HTR-8/SVneo (cell line): ENCODE measurements at places on chromosomes 12 and 14.

DNA sequence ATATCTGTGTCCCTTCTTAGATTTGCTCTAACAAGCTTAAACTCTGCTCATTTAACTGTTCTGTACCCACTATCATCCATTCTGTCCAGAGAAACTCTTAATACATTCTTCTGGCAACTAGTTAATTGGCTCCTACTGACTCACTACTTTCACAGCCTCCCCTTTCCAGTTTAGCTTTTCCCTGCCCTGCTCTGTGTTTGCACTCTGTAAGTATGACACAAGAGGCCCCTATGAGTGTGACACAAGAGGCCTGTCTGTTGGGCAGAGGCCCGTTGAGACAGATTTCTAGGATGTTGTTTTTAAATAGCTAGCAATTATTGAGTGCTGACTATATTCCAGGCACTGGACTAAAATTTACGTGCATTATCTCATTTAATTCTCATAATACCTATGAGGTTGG lies 246.0 kb upstream of the DAAM1 start:
- no peak for DNase-seq

DNA sequence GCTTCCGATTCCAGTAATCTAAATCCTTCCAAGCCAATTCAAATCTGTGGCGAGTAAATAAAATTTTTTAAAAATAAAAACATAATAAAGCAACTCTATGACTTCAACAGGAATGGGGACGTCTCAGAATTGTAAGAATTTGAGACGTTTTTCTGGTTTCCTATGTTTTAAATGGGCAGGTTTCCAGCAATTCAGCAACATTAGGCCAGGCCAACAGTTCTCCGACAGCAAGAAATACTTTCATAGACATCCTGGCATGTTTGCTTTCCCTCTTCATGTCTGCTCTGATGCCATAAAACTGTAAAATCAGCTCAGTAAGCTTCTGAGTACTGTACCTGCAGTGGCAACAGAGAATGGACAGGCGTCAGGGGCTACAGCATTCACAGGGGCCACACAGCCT lies 35.8 kb upstream of the DICER1 start:
- no peak for DNase-seq

DNA sequence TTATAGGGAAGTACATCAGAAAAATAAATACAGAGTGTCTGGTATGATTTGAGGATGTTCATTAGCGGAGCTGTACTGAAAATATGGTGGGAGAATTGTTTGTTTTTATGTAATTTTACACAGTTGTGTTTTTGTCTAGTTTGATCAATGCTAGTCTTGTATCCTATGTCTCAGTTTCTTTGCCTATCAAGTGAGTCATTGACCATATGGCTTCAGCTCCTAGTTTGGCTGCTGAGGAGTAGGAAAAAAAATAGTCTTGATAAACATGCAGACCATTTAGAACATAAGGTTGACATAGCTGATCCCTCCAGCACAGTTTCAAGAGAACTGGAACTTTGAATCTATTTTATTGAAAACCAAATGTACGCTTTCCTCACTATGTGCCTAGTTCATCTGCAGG lies 1292.1 kb upstream of the FLRT2 start:
- no peak for DNase-seq

DNA sequence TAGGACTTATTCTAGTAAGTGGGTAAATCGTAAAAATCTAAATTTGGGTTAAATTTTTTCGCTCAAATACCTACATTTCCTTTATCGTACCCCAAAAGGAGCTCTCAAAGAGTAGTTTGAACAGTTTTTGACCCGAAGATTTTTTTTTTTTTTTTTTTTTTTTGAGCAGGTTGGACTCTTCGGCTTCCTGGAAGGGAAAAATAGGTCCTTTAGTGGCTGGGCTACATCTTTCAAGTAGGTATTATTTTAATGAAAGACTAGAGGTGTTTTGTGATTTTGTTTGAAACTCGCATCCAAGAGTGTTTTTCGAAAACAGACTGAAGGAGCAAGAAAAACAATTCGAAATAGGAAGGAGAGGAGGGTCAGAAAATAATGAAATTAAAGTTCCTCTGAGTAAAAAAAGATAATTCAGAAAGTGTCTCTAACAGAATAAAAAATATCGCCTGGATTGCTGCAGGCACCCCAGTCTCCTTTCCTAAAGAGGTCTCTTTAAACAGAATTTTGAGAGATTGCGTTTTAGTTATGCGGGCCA lies 6.0 kb downstream of the CDKN1B start:
- no peak for DNase-seq

DNA sequence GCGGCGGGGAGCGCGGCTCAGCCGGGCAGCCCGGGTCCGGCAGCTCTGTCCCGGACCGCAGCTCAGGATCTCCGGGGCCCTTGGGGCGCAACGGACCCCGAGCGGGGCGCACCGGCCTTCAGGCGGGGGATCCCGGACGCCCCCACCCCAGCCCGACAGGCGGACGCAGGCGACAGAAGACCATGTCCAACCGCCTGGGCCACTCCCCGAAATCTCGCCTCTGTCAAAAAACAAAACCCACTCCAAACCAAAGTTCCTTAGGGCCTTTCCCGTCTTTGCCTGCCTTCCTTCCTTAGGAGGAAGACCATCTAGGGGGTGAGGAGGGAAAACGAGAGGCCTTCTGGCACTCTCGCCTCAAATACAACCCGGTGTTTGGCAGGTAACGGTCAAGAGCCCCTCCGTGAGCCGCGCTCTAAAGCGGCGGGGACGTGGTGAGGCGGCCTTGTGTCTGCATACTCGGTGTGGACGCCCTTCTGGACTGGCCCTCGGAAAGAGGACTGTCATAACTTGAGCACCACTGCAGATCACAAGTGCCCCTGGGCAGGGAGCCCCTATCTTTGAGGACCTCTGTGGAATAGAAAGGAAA lies 604 bp downstream of the HCFC2 start:
- DNase-seq: no peak

DNA sequence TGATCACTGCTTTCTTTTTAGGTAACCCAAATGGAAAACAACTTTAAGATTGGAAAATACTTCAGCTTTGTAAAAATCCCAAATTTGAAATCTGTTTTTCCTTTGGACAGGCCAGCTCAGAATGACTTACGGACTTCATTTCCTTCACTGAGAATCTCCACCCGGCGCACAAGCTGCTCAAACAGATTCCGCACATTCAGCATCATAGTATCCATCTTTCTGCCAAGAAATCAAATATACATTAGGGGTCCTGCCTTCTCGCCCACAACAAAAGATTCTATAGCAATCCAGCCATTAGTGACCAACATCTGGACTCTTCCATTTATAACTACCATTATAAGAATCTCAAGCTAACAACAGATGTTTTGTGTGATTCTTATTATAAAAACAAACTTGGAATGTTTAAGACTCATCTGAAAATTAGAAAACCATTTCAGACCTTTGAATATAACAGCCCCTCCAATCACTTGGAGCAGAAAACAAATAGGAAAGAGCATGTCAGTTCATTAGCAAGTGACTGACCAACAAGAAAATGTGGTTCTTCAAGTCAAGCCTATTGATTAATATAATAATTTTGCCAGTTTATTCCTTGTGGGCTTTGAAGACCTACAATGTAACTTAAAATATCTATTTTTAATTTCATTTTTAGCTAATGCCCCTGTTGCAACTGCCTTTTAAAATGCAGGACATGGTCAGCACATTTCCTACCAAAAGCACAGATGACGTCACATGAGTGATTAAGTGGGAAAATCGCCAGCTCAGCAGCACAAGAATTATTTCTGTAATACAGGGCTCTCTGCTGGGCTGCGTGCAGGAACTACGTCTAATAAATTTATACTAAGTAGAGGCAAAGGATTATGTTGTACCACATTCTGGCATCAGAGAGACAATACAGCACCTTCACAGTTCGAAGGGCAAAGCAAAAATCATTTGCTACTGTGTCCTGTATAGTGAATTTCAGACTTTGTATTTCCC lies 8.5 kb downstream of the RACGAP1 start:
- DNase-seq: no peak

GRCh38 chr14:55138091-55138490 lies 9.0 kb downstream of the LGALS3 start:
- no peak for DNase-seq

DNA sequence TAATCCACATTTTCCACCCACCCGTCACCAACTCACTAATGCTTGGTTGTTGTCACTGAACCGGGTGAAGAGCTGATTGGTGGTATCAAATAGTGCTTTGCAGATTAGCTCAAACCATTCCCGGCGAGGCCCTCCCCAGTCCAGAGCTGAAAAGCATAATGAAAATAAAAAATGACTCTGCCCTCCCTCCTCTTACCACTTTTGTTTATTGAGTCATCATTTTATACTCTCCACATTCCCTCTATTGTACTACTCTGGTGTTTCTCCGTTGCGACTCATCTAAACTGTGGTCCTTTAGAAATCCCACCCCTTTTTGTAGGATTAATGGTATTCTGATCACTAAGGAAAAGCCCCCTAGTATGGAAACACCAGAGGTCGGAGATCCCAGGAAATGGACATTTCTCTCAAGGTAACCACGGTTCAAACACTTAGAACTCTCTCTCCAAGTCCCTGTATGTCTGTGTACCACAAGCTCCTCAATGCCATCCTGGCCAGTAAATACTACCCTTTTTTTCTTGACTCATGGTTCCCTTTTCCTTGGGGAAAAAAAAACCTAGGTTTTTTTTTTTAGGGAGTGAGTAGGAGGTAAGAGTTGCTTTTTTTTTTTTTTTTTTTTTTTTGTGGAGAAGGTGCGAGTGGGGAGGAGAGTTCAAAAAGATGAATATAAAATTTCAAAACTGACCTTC lies 42.0 kb downstream of the AREL1 start:
- no peak for DNase-seq

DNA sequence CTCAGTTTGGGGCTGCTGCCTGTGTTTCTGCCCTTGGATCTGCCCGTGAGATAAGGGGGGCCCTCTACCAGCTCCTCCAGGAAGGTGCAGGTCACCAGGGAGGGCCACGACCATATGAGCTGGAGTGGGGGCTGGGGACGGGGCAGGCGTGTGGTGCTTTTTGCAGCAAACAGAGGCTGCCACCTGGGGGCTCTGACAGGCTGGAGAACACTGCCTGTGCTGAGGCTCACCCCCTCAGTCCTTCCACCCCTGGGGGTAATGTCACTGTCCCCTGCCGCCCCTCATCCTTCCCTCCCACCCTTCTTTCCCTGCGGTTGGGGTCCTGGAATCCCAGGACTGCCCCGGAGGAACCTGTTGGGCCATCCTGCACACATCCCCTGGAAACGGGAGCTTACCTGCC lies 3.2 kb downstream of the PLD4 start:
- DNase-seq: no peak

DNA sequence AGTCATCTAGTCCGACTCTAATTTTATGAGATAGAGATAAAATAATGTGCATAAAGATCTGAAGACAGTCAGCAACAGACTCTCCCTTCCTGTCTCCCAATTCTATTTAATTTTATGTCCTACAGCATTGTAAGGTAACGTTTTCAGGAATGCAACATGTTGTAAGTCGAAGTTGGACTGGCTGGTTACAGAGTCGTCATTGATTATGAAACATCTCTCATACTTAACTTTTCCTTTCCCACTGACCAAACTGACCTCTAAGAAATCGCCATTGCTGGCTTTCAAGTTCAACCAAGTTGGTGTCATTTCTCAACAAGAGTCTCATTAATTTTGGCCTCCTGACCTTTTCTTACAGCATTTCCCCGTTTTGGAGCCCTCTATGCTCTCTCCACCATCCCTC lies 4.9 kb upstream of the RIC8B start:
- DNase-seq: no peak

DNA sequence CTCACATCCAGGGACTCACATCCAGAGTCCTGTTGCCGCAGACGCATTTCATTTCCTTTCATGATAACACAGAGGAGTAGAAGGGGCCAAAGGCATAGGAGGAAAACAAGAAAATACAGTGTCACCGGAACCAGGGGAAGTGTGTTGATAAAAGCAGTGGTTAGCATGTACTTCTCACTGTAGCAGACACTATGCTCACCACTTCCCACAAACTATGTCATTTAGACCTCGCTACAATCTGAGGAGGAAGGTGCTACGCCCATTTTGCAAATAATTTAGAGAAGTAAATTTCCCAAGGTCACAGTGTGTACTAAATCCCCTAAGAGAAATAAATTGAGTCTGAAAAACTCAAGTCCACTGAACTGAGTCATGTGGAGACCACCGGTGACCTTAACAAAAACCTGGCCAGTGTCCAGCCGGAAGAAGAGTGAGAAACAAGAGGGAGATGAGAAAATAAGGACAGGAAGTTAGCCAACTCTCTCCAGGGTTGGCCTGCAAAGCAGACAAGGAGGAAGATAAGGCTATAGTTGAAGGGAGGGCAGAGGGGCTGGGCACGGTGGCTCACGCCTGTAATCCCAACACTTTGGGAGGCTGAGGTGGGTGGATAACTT lies 25.8 kb upstream of the TMCC3 start:
- no peak for DNase-seq
